ENCODE measurements at places on chromosomes 12 and 14.
A peak's percentile ranks its signal among the peaks of the same experiment; 100 is the strongest.

DNA sequence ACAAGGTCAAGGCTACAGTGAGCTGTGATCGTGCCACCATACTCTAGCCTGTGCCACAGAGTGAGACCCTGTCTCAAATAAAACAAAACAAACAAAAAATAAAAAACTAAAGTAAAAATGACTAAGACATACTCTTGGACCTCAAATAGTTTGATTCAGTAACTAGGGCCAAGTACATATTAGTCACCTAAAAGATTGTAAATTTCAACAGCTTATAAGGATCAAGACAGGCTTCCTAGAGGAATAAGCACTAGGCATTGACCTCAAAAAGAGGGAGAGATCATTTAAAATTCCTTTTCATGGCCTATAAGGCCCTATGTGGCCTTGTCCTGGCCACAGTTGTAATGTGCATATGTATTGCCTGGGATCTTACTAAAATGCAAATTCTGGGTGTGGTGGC lies 46.0 kb upstream of the CHST11 start:
- no peaks in the 10 kb centered on the region for H3K27me3 ChIP-seq
- H3K4me1 ChIP-seq: no peaks in the 10 kb centered on the region
- no peak overlapping the region for H3K27ac ChIP-seq
- no peaks in the 10 kb centered on the region for H3K36me3 ChIP-seq
- no peak overlapping the region for H3K4me3 ChIP-seq

GRCh38 chr12:123269896-123270213 lies 1.8 kb downstream of the CDK2AP1 start:
- H3K27ac ChIP-seq: no peak overlapping the region
- H3K27me3 ChIP-seq: no peaks in the 10 kb centered on the region
- no peak for DNase-seq
- H3K4me1 ChIP-seq: peaks cover 39% of the 10 kb centered on the region
- no peaks in the 10 kb centered on the region for H3K36me3 ChIP-seq
- H3K4me3 ChIP-seq: peak overlapping the region; percentile 48

GRCh38 chr12:53759261-53759660 lies 7.5 kb upstream of the CISTR start:
- no peaks in the 10 kb centered on the region for H3K36me3 ChIP-seq
- DNase-seq: no peak
- peaks cover 22% of the 10 kb centered on the region for H3K27me3 ChIP-seq
- no peak overlapping the region for H3K4me3 ChIP-seq
- peaks cover 2% of the 10 kb centered on the region for H3K4me1 ChIP-seq

DNA sequence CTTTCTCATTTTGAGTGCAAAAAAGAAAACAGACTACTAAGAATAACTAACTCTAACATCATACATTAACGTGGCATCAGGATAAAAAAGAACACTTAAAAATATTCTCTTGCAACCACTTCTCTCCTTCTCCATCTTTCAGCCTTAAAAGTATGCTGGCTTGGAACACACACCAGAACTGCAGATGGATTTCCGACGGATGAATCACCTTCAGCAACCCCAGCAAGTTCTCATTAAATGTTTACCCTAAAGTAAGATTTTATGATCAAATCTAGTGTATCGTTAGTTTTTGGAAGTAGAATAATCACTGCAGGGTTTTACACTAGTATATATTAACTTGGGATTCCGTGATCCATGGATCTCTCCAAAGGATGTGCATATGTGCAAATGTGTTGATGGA lies 1.2 kb downstream of the NEK9 start:
- H3K4me1 ChIP-seq: peaks cover 14% of the 10 kb centered on the region
- no peaks in the 10 kb centered on the region for H3K27me3 ChIP-seq
- peak overlapping the region; percentile 92 for H3K27ac ChIP-seq
- H3K36me3 ChIP-seq: no peaks in the 10 kb centered on the region

DNA sequence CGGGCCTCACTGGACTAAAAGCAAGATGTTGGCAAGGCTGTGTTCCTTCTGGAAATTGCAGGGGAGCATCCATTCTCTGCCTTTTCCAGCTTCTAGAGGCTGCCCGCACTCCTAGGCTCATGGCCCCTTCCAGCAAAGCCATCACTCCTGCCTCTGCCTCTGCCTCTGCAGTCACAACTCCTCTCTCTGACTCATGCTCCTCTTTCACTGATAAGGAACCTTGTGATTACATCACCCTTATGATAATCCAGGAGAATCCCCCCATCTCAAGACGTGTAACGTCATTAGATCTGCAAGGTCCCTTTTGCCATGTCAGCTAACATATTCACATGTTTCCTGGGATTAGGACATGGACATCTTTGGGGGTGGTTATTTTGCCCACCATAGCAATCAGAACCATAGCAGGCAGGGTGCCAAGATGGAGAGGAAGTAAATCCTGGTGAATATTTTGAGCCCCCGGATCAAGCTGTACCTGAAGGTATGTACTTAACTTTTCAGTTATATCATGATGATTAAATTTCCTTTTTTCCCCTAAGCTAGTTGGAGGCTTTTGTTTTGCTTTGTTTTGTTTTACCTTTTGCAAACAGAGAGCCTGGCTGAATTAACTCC lies 123.6 kb downstream of the SCARB1 start:
- peaks cover 32% of the 10 kb centered on the region for H3K27me3 ChIP-seq
- DNase-seq: no peak
- no peak overlapping the region for H3K27ac ChIP-seq
- H3K4me3 ChIP-seq: no peak overlapping the region
- no peaks in the 10 kb centered on the region for H3K36me3 ChIP-seq

DNA sequence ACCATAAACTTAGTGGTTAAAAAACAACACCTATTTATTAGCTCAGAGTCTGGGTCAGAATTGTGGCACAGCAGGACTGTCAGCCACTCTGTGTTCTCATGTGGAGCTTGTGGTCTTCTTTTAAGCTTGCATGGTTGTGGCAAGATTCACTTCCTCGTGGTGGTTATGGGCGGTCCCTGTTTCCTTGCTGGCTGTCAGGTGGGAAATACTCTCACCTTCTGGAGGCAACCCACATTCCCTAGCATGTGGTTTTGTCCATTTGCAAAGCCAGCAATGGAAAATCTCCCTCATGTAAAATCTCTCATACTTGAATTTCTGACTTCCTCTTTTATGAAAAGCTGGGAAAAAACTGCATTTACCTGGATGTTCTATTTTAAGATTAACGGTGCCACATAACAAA lies 229.8 kb downstream of the ALX1 start:
- DNase-seq: no peak
- no peak overlapping the region for H3K4me3 ChIP-seq
- no peaks in the 10 kb centered on the region for H3K36me3 ChIP-seq
- H3K27ac ChIP-seq: no peak overlapping the region
- H3K4me1 ChIP-seq: no peaks in the 10 kb centered on the region
- H3K27me3 ChIP-seq: no peaks in the 10 kb centered on the region

GRCh38 chr12:130920119-130920703 lies 33.5 kb upstream of the ADGRD1 start:
- H3K4me1 ChIP-seq: no peaks in the 10 kb centered on the region
- peaks cover 48% of the 10 kb centered on the region for H3K27me3 ChIP-seq
- H3K27ac ChIP-seq: no peak overlapping the region
- H3K4me3 ChIP-seq: no peak overlapping the region
- DNase-seq: no peak

DNA sequence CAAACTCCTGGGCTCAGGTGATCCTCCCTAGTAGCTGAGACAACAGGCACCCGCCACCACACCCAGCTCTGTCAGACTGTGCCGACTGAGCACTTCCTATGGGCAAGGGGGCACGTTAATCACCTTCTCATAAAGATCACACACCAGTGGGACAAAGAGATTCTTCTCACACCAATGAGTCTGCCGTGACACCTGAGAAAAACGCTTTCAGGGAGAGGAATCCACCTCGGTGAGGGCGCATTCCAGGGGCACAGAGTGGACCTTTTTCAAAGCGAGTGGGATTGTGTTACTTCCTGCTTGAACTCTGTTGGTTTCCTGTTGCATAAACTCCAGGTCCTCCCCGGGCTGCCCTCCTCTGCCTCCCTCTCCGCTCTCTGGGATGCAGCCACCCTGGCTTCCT lies 17.5 kb upstream of the SCARB1 start:
- no peaks in the 10 kb centered on the region for H3K27me3 ChIP-seq
- peaks cover 9% of the 10 kb centered on the region for H3K4me1 ChIP-seq
- no peaks in the 10 kb centered on the region for H3K36me3 ChIP-seq
- no peak overlapping the region for H3K27ac ChIP-seq
- no peak for DNase-seq
- no peak overlapping the region for H3K4me3 ChIP-seq

DNA sequence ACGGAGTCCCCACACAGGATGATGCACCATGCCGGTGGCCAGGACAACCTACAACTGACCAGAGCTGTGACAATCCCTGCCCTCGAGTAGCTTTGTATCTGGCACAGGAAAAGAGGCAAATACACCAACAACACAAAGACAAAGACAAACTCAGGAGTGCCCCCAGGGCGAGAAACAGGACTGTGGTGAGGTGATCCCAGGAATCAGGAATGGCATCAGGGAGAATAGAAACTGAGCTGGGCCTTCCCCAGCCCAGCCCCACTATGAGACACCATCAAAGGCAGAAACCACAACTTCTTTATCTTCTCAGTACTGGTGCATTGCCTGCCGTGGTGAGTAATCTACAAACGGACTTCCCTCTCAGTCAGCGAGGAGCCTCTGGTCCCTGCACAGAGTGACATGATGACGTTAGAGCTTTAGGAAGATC lies 157.7 kb downstream of the TTC7B start:
- no peak for DNase-seq
- no peak overlapping the region for H3K27ac ChIP-seq
- H3K36me3 ChIP-seq: no peaks in the 10 kb centered on the region
- H3K4me1 ChIP-seq: no peaks in the 10 kb centered on the region
- H3K27me3 ChIP-seq: no peaks in the 10 kb centered on the region
- H3K4me3 ChIP-seq: no peak overlapping the region

GRCh38 chr14:66238969-66239368 lies 247.2 kb upstream of the CCDC196 start:
- no peak overlapping the region for H3K27ac ChIP-seq
- no peak for DNase-seq
- H3K36me3 ChIP-seq: no peaks in the 10 kb centered on the region
- H3K4me1 ChIP-seq: no peaks in the 10 kb centered on the region
- H3K27me3 ChIP-seq: no peaks in the 10 kb centered on the region
